SK-MEL-5 (cell line): ENCODE measurements at places on chromosomes 3 and 15.

- DNase-seq = no peak
Observed at GRCh38 chr3:187025254-187025655, 94.9 kb downstream of the ST6GAL1 start.

DNA sequence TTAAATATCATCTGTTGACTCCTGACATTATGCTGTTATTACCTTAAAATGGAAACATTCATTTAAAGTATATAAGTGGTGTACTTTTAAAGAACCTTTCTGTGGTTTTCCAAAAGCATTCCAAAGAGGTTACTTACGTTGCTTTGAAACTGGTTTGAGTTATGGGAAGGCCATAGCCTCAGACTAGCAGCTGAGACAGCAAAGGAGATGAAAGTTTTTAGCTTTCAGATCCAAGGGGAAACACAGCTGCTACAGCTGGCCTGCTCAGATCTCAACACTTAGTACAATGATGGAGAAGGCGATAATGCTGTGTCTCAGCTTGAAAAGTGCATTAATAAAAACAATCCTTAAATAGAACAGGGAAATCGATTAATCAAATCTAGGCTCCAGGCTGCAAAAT, 921.1 kb downstream of the ROBO1 start:
- DNase-seq = peak; percentile 28

GRCh38 chr15:73601451-73602445, 31.4 kb downstream of the NPTN start:
- DNase-seq = no peak

DNA sequence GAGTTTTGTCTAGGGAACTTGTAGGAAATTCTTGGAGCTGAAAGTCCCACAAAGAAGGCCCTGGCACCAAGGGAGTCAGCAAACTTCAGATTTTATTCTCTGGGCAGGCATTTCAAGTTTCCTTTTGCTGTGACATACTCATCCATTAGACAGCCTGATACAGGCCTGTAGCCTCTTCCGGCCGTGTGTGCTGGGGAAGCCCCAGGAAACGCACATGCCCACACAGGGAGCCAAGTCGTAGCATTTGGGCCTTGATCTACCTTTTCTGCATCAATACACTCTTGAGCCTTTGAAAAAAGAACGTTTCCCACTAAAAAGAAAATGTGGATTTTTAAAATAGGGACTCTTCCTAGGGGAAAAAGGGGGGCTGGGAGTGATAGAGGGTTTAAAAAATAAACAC, 15.0 kb downstream of the TIGIT start:
- no peak for DNase-seq

DNA sequence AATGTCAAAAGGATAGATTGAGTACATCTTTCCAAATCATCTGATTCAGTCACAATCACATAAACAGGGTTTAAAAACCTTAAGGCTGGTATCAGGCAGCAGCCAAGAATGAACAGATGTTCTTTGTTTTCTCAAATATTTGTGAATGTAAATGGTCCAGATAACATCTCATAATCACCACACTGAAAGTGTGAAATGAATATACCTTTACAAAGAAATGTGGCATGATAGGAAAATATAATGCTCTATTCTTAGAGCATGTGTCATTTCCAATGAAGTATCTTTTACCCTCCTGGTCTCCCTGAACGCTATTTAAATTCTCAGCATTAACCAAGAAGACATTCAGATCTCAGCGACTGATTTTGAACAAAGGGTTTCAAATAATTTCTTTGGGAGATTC, 8.8 kb upstream of the ACTC1 start:
- DNase-seq = peak; percentile 54

DNA sequence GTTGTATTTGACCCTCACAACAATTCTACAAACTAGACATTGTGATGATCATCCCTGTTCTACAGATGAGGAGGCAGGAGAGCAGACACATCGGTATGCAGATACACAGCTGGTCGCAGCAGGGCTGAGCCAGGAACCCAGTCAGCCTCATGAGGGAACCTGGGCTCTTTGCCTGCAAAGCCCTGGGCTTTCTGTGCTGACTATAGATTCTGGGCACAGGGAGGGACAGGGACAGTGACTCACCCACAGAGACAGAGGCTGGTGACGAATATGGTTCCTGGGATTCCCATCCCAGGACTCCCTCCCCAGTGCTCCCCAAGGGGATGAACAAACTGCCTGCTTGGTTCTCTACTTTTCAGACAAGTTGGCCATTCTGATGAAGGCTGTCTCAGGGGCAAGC, 3.8 kb upstream of the CAMP start:
- DNase-seq = no peak
